Stimulated activated memory B cell treated with anti-CD40 and anti-IgM and Interleukin-4, amounts not matched to agents 10 μg/mL and 1 μg/mL and 100 μg/mL, for 72 hours (primary cell): ENCODE measurements at places on chromosomes 1 and 21.

DNA sequence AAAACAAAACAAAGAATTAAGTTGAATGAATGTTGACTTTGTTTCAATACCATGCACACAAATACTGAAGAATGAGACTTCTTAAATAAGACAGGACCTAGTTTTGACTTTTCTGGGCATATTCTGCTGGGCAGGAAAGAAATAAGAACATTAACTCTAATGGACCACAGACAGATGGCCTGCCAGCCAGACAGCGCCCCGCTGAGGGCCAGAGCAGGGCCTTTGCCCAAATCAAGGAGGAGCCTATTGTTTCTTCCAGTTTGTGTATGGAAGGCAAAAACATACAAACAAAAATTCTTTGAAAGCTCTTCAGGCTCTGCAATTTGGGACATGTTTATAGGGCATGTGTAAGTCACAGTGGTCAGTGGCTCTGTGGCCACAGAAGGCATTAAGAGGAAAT is 44.4 kb upstream of the KIF26B start:
- no peak for ATAC-seq

DNA sequence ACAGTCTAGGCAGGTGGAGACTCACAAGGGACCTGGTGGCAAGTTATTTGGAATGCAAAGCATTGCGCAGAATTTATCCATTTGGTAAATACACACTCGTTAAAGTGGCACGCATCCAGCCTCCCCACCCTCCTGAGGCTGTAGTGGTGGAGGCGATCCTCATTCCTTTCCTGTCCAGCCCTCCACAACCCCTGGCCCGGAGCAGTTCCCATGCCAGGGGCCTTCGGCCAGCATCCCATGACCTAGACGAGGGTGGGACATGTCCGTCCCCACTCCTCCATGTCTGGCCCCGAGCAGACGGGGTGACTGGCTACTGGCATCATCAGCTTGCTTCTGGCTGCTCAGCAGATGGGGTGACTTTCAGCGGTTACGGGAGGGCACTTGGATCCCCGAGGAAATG is 281.5 kb upstream of the VAMP3 start:
- ATAC-seq = no peak

GRCh38 chr1:58905126-58905490 is 121.3 kb upstream of the JUN start:
- no peak for ATAC-seq

DNA sequence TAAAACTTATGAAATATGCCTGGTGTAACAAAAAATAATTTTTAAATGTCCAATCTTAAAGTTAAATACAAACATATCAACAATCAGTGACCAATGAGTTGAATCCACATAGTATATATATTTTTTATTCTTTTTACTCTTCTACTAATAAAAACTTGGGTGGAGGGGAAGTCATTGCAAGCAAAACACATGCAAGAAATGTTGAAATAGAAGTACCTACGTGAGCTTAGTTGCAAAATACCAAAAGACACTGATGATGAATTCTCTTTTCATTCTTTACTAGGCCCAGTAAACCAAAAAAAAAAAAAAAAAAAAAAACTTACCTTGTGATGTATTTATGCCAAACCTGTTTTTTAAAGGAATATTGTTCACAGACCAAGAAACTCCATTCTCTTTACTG is 26.4 kb upstream of the PLA2G4A start:
- no peak for ATAC-seq

DNA sequence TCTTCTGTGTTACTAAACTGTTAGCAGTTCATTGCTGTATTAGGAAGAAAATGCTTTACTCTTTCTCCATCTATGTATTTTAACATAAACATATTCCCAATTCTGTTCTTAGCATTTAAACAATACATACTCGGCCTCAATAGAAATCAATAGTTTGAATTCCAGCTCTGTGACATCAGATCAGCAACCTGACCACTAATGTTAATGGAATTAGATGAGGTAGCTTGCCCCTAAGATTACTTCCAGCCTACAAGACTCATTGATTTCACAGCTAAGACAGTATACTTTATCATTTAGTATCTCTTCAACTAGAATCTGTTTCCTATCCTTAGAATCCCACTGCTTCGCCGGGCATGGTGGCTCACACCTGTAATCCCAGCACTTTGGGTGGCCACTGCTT is 38.9 kb downstream of the EPRS1 start:
- no peak for ATAC-seq
